ENCODE measurements at places on chromosomes 6 and 20.

DNA sequence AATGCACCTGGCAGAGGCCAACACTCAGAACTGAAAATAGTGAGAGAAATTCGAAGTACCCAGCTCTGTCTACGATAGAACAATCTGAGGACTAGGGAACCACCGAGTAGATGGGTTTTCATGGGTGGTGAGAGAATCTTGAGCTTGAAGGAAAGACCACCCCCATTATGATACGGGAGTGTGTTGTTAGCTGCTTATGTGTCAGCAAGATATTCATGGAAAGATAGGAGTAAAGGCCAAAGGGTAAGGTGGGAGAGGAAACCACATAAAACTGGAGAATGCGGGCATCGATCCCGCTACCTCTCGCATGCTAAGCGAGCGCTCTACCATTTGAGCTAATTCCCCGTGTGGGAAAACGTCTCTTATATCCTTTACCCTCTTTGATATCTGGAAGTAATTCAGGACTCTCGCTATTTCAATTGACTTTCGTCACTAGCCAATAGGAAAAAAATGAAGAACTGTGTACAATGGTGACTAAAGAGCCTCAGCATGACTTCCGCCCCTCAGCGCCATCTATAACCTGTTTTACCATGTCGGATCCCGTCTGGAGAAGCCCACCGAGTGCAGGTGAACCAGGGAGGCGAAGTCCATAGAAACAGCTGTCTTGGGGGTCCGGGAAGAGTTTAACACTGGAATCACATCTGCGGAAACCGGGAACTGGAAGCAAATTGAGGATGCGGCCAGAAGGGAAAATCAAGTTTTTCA, 25.0 kb upstream of the ABT1 start:
- peaks cover 2% of the 10 kb centered on the region for H3K36me3 ChIP-seq
- H3K4me1 ChIP-seq = peaks cover 37% of the 10 kb centered on the region
- DNase-seq = peak; percentile 46
- peak overlapping the region; percentile 90 for H3K4me3 ChIP-seq
- no peaks in the 10 kb centered on the region for H3K27me3 ChIP-seq
- H3K27ac ChIP-seq = peak overlapping the region; percentile 80

GRCh38 chr6:84771125-84771755, 6.8 kb upstream of the TBX18 start:
- peaks cover 81% of the 10 kb centered on the region for H3K27me3 ChIP-seq
- peaks cover 8% of the 10 kb centered on the region for H3K36me3 ChIP-seq
- H3K4me1 ChIP-seq = peaks cover 6% of the 10 kb centered on the region

DNA sequence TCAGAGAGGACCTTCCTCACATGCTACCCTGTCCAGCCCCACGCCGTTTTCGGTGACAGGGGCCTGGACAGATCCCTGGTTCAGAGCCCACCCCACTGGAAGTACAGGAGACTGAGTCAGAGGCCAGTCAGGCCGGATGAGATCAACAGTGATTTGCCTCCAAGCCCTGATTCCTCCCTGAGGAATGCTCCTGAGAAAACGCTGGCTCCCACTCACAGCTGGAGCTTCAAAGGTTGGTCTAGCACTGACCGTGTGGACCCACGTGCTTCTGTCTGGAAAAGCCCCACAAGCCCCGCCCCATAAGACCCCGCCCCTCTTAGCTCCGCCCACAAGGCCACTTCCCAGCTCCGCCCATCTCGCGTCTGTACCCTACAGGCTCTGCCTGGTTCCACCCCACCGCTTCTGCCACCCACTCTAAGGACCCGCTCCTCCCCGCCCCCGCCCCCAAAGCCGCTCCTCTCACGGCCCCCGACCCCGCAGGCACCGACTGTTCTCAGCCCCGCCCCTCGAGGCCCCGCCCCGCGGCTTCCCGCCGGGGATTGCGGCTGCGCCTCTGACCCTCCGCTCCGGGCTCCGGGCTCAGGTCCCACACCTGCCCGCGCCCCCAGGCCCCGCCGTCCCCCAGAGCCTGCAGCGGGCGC, 64.9 kb upstream of the BHLHE23 start:
- H3K36me3 ChIP-seq = no peaks in the 10 kb centered on the region
- no peak for DNase-seq
- no peak overlapping the region for H3K4me3 ChIP-seq
- no peak overlapping the region for H3K27ac ChIP-seq
- peaks cover 25% of the 10 kb centered on the region for H3K27me3 ChIP-seq

GRCh38 chr6:90212274-90212673, 84.4 kb downstream of the BACH2 start:
- no peak for DNase-seq
- H3K27me3 ChIP-seq = no peaks in the 10 kb centered on the region
- peak overlapping the region; percentile 19 for H3K27ac ChIP-seq
- H3K4me3 ChIP-seq = no peak overlapping the region
- peaks cover 27% of the 10 kb centered on the region for H3K36me3 ChIP-seq

GRCh38 chr20:40932436-40932835, 96.2 kb upstream of the TOP1 start:
- no peak overlapping the region for H3K27ac ChIP-seq
- DNase-seq = no peak
- peaks cover 7% of the 10 kb centered on the region for H3K27me3 ChIP-seq
- H3K4me3 ChIP-seq = no peak overlapping the region
- peaks cover 3% of the 10 kb centered on the region for H3K4me1 ChIP-seq
- H3K36me3 ChIP-seq = no peaks in the 10 kb centered on the region
